ENCODE measurements at places on chromosomes 12 and 14. TPM values are rescaled to one million over a fixed set of nuclear protein-coding genes. Genes with fewer than 3 reads are reported as not detected.

DNA sequence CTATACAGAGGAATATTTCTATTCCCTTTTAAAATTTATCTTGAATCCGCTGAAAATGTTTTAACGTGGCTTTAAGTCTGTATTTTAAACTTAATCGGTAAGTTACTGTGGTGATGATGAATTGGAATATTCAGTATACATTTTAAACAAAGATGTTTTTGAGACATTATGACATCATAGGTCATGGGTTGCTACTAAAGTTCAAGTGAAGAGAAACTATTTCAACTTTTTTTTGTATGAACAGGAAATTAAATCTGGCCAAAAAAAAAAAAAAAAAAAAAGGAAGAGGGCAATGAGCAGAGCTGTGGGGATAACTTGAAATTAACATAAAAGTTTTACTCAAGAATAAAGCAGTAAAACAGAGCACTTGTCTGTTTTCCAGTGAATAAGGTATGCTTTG lies 109.0 kb downstream of the PLEKHA5 start:
- no peaks in the 10 kb centered on the region for H3K4me1 ChIP-seq
- no peak for DNase-seq
- H3K27me3 ChIP-seq, result no peaks in the 10 kb centered on the region
- no peak overlapping the region for H3K4me3 ChIP-seq
- H3K27ac ChIP-seq, result no peak overlapping the region
- H3K36me3 ChIP-seq, result no peaks in the 10 kb centered on the region

KLHL33 gene
- 0.25 TPM for total RNA-seq

DNA sequence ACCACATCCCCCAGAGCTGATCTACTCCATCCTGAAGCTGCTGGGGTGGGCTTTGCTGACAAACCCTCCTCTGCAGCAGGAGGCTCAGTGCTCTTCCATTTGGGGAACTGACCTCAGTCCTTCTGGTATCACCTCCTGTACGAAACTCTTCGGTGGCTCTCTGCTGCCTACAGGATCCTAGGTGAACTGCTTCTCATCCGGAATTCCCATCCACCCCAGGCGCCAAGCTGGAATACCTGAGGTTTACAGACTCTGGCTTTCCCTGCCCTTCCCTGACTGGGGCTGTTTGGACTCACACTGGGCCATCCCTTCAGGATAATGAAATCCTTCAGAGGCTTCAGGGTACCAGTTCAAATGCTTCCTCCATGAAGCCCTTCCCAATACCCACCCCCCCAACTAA lies 26.2 kb downstream of the GCN1 start:
- no peak for DNase-seq
- H3K4me3 ChIP-seq, result no peak overlapping the region
- peaks cover 48% of the 10 kb centered on the region for H3K36me3 ChIP-seq
- no peak overlapping the region for H3K27ac ChIP-seq

DNA sequence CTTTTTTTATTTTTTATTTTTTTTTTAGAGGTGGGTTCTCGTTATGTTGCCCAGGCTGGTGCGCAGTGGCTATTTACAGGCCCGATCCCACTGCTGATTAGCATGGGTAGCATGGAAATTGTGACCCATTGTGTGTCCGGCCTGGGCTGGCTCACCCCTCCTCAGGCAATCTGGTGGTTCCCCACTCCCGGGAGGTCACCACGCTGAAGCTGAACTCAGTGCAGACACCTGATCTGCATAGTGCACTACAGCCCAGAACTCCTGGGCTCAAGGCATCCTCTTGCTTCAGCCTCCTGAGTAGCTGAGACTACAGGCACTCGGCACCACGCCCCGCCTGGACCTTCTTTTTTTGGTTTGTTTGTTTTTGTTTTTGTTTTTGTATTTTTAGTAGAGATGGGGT lies 5.5 kb upstream of the CD4 start:
- no peaks in the 10 kb centered on the region for H3K36me3 ChIP-seq
- no peak overlapping the region for H3K27ac ChIP-seq
- no peak overlapping the region for H3K4me3 ChIP-seq
- DNase-seq, result no peak

- H3K27me3 ChIP-seq, result no peaks in the 10 kb centered on the region
- DNase-seq, result no peak
- peak overlapping the region; percentile 54 for H3K27ac ChIP-seq
Observed at GRCh38 chr12:131607658-131608447, 103.0 kb upstream of the SFSWAP start.

DNA sequence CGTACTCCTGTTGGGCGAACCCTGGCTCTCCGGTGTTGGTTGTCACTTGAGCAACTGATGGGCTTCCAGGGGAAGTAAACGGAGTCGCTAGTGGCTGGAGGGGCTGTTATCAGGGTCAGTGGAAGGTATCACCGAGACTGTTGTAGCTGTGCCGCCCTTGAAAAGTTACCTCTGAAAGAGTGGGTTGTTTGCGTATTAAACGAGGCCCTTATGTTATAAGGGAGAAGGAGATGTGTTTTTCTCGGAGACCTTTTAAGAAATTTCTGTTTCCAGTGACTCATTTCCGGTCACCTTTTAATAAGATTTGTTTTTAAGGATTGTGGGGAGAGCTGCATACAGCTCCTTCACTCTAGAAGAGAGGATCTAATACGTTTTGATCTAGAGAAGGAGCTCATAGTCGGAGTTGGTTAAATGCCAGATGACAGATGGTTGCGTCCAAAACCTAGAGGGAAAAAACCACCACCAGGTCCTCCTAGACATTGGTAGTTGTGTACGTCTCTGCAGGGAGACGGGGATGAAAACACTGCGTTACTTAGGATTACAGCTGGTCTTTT lies 750 bp upstream of the DBX2 start:
- no peak for DNase-seq
- peaks cover 4% of the 10 kb centered on the region for H3K4me1 ChIP-seq
- peaks cover 18% of the 10 kb centered on the region for H3K27me3 ChIP-seq
- H3K4me3 ChIP-seq, result no peak overlapping the region
- H3K27ac ChIP-seq, result no peak overlapping the region

All from natural killer cell (primary cell).